Thymus (tissue), 14 donors: ENCODE measurements at places on chromosomes 12 and 14. TPM values are rescaled to one million over a fixed set of nuclear protein-coding genes. Genes with fewer than 3 reads are reported as not detected.

DNA sequence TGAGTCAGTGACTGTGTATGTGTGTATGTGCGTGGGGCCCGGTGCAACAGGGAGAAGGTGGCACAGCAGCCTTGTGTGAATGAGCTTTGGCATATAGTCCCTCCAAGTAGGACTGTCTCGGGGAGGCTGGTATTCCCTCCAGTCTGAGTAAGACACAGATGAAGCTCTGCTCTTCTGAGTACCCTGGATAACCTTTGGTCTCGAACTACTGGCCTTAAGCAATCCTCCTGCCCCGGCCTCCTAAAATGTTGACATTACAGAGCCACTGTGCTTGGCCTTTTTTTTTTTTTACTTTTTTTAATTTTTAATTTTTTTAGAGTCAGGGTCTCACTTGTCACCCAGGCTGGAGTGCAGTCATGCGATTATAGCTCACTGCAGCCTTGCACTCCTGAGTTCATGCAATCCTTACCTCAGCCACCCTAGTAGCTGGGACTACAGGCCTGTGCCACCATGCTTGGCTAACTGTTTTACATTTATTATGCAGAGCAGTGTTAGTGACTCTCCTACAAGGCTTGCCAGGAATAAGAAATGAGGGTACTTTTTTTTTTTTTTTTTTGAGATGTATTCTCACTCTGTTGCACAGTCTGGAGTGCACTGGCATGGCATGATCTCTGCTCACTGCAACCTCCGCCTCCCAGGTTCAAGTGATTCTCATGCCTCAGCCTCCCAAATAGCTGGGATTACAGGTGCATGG, 9.4 kb upstream of the DAZAP2 start:
- DNase-seq, result no peak

- DNase-seq, result no peak
Measured at GRCh38 chr12:108525681-108526080, 10.6 kb downstream of the FICD start.

GRCh38 chr14:67187826-67188225, 1.4 kb upstream of the GARIN2 start:
- DNase-seq, result no peak

Gene CFAP54
- 0.39 TPM for polyA plus RNA-seq

Gene PRICKLE1
- 1.3 TPM for polyA plus RNA-seq

Gene IL23A
- polyA plus RNA-seq, result 11.6 TPM

Gene PLA2G1B
- polyA plus RNA-seq, result 1.5 TPM

Gene KIF5A
- 0.27 TPM for polyA plus RNA-seq

Gene AVPR1A
- polyA plus RNA-seq, result 1.7 TPM

Gene RPL10L
- not detected for polyA plus RNA-seq

Gene ZDHHC22
- polyA plus RNA-seq, result 0.05 TPM
